Right lung (tissue), 10 donors: ENCODE measurements at places on chromosomes 13 and 19.

GRCh38 chr13:85631801-85632200 is 167.4 kb downstream of the SLITRK6 start:
- DNase-seq = no peak

GRCh38 chr13:95341441-95341840 is 40.2 kb upstream of the ABCC4 start:
- no peak for DNase-seq

DNA sequence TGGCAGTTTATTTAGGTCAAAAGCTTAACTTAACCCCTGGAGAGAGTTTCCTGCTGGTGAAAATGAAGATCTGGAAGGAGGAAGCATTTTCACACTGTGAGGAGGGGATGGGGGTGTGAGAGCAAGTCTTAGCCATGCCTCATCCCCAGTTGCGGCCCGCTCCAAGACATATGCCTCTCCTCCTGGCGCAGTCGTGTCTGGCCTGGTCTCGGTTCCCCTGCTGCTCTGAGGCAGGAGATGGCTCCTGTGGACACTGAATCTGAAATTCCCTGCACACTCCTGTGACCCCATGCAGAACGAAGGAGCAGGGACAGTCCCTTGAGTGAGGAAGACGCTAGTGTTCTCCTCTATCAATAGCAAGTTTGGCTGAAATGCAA is 360 bp upstream of the ZNF69 start:
- no peak for DNase-seq

- no peak for DNase-seq
These were observed 18.2 kb upstream of the ZNF543 start for GRCh38 chr19:57302020-57302465.

GRCh38 chr13:62879071-62879470 is 1463.4 kb upstream of the PCDH20 start:
- no peak for DNase-seq

GRCh38 chr13:63838366-63839110 is 2422.9 kb upstream of the PCDH20 start:
- no peak for DNase-seq

- DNase-seq = no peak
These were observed 19.4 kb downstream of the DYRK1B start for GRCh38 chr19:39814595-39814994.

- no peak for DNase-seq
These were observed 53.0 kb upstream of the UQCRFS1 start for GRCh38 chr19:29266001-29266400.

DNA sequence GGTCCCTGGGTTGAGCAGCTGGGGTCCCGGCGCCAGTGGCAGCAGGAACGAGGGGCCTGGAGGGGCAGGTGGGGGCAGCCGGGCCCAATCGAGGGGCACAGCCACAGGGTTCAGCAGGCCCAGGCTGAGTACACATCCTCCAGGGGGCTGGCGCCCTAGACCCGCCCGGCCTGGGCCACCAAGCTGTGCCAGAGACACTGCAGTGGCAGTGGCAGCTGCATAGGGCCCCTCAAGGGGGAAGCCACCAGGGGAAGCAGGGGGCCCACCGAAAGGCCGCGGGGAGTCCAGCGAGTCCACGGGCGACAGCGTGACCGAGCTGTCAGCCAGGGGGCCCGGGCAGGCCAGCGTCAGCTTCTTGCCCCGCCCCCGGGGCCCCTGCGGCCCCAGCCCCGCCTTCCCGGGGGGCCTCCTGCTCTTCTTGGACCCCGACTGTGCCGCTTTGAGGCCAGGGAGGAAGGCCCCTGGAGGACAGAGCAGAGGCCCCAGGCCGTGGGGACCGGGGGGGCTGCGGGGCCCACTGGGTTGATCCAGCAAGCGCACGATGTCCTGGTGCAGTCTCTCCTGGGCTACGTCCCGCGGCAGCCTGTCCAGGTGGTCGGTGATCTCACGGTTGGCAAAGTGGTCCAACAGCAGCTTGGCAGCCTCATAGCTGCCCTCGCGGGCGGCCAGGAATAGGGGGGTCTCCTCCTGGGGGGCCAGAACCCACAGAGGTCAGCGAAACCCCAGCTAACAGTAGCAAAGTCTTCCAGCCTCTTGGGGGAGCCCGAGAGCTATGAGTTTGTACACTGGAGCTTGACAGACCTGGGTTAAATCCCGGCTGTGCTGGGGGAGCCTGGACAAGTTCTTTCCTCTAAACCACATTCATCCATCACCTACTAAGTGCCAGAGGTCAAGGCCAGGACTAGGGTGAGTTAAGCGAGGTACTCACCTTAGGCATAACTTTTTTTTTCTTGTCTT is 39.5 kb downstream of the NOTCH3 start:
- DNase-seq = no peak

DNA sequence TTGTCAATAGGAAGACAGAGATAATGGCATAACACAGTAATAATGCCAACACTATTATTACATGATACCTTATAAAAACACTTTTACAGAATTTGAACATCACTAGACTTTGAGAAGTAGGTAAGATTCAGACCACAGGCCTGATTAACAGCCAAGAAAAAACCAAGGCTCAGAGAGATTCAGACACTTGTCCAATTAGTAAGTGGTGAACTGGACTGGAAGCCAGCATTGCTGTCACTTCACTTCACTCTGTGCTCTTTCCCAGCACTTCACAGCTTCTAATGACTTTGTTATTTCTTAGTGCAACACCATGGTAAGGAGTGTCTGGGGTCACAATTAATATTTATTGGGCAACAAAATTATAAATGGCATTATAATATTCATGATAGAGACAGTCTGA is 91.9 kb downstream of the TRPC4 start:
- DNase-seq = no peak

DNA sequence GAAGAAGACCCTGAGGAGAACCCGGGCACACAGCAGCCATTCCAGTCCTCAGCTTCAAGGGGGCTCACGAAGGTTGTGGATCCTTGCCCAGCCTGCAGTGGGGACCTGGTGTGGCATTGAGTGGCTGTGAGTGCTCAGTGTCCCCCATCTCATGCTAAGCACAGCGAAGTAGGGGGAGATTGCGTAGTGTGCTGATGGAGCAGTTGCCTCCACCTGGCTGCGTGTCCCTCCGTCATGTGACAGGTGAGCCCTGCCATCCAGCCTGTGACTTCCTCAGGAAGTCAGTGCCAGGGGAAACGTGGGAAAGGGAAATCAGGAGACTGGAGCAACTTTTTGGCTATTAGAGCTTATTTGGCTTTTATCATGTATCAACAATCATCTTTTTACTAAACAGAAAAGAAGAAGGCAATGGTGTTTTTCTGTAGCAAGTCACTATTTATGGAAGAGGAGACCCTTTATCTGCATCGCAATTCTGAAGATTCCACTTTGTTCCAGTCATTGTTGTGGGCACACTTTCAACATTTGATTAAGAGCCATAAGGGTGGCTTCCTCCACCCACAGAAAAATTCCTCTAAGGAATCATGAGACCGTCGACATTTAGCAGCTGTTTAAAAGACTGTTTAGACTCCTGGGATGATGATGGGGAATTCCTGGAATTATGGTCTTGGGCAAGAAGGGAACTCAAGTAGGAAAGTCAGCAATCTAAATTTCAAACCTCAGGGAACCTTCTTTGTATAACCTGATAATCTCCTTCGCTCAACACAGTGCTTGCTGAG is 126.8 kb upstream of the SPATA13 start:
- DNase-seq = no peak

GRCh38 chr19:1830568-1830967 is 17.7 kb downstream of the REXO1 start:
- no peak for DNase-seq

GRCh38 chr13:31435536-31435935 is 235.8 kb downstream of the B3GLCT start:
- DNase-seq = no peak

DNA sequence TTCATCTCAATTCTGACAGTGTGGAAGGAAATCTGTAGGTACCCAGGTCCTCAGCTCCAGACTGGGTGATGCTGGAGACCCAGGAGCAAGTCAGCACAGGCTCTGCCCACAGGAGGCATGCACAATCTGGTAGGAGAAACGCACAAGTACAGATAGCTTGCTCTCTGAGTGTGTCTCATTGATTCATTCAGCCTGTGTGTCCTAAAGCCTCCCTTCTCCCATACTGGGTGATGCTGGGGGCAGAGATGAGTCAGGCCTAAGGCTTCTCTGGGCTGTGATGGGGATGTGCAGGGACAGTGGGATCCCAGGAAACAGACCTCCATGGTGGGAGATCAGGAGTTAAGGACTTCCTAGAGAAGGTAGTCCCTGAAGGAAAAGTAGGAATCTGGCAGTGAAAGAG is 6.8 kb downstream of the ZNF526 start:
- no peak for DNase-seq

DNA sequence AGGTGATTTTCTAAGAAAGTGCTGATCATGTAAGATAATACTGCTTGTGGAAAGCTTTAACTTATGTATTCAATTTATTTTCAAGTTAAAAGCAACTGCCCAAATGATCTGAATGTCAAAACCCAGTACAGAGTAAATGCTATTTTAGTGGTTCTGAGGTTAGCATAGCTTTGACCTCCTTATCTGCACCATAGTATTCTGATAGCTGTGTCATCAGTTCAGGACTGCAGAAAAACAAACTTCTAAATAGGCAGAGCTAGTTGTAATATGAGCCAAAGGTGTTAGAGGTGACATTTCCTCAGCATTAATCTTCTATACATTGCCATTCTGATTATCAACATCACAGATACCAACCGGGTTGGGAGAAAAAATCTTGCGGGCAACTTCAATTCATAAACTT is 758.7 kb downstream of the SLITRK5 start:
- no peak for DNase-seq

GRCh38 chr13:91132381-91132780 is 215.1 kb upstream of the MIR17HG start:
- no peak for DNase-seq

GRCh38 chr13:110340812-110341444 is 33.8 kb downstream of the COL4A2 start:
- DNase-seq = peak; percentile 72

GRCh38 chr13:109840201-109840892 is 54.0 kb upstream of the IRS2 start:
- no peak for DNase-seq

- no peak for DNase-seq
These were observed 21.8 kb downstream of the PROSER1 start for GRCh38 chr13:39016087-39016486.

DNA sequence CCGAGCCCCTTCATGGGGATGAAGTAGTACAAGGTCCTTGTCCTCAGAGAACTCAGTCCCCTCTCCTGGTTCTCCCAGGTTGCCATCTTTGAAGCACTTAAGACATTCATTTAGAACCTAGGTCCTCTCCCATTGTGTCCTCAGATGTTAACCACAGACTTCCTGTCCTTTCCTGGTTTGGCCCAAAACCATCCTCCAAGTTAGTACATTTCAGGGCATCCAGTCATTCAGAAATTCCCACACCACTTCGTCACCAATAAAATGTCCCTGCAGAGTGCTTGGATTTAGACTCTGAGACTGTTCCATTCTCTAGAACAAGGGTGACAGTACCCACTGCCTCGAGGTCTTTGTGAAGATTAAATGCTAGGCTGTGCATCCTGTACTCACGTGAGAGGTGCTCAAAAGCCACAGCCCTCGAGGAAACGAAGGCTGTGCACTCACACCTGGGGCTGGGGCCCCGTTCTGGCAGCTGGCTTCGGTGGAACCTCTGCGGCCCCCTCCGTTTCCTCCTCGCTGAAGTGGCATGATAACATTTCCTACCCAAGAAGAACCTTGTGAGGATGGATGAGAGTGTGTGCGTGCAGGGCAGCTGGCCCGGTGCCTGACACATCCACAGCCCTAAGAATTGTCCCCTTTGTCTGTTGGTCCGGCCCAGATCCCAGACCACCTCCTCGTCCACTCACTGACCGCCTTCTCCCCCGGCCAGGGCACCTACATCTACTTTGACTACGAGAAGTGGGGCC is 4.7 kb downstream of the LENG1 start:
- no peak for DNase-seq
